ENCODE measurements at places on chromosomes 4 and X.

GRCh38 chr4:83905952-83906351 lies 370.0 kb downstream of the GPAT3 start:
- ATAC-seq = no peak

- ATAC-seq = no peak
Observed at GRCh38 chr4:138941037-138941436, 74.5 kb upstream of the NOCT start.

GRCh38 chr4:38787693-38788092 lies 4.9 kb upstream of the TLR10 start:
- ATAC-seq = no peak

DNA sequence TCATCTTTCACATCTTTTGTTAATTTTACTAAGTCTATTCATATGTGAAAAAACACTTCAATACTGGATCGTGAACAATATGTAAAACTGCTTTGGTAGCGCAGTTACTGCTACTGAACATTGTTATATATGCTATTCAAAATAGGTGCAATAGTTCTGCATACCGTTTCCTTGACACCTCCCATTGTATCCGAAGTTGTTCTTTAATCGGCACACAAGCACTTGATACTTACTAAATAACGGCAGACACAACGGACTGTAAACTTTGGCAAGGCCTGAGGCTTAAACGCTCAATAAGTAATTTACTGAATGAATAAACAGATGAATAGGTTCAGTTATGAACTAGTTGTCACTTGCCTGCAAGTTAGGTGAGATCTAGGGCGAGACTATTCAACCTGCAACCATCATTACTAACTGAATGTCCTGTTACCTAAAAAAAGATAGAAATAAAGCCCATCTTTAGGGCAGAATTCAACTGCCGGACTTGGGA lies 620 bp downstream of the ANAPC10 start:
- ATAC-seq = no peak

GRCh38 chr4:19857380-19857779 lies 394.3 kb upstream of the SLIT2 start:
- no peak for ATAC-seq

GRCh38 chr4:152155070-152155469 lies 380.8 kb downstream of the FBXW7 start:
- no peak for ATAC-seq

GRCh38 chr4:113442826-113443225 lies 318.7 kb downstream of the CAMK2D start:
- no peak for ATAC-seq

GRCh38 chr4:174663216-174663615 lies 140.9 kb upstream of the HPGD start:
- ATAC-seq = peak; percentile 54

GRCh38 chr4:186723292-186724057 lies at the start of gene FAT1:
Gene FAT1, minus strand, starts transcription at chr4:186723856. Its CDS starts 14,029 bp downstream, at chr4:186709827.
- peak; percentile 8 for ATAC-seq

DNA sequence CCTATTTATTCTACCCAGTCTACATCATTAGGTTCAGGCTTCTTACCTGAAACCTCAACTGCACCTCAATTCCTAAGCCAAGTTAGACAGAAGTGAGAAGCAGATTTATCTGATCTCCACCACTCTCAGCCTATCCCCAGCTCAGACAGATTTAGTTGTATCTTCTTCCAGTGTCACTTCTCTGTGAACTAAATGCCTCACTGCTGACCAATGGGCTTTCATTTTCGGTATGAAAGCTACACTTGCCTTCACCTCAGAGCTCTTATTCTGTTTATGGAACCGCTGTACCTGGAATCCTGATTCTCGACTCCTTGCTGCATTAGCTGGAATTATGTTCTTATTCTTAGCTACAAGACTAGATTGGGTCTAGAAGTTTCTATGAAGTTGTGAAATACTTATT lies 833.2 kb downstream of the CCSER1 start:
- ATAC-seq = no peak

DNA sequence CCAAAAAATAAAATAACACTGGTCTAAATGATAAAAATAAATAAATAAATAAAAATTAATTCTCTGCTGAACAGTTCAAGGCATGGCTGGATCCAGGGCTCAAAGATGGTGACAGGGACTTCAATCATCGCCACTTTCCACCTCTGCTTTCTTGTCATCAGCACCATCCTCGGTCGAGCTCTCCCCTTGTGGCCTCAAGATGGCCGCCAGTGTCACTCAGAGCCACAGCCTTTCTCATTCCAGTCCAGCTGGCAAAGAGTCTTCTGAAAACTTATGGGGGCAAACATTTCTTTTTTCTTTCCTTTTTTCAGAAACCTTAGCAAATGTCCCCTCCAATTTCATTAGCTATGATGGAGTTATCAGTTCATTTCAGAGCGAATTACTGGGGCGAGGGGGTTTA lies 119.5 kb downstream of the RAB28 start:
- ATAC-seq = no peak

GRCh38 chr4:140706276-140706625 lies 49.9 kb downstream of the TBC1D9 start:
- no peak for ATAC-seq

- no peak for ATAC-seq
Observed at GRCh38 chr4:7189475-7190277, 2.7 kb upstream of the SORCS2 start.

DNA sequence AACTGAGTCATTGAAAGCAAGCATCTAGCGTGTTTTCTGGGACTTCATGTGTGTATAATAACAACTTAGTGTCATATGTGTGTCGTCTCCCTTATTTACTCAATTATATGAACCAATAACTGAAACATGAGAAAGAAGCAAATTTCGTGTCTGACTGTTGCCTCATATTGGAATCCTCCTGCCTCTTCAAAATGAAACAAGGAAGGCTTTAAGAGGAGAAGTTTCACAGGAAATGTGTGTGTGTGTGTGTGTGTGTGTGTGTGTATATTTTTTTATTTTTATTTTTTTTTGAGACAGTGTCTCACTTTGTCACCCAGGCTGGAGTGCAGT lies 145.8 kb upstream of the SFRP2 start:
- no peak for ATAC-seq

GRCh38 chr4:81040012-81040659 lies 9.6 kb downstream of the BMP3 start:
- peak; percentile 91 for ATAC-seq

- no peak for ATAC-seq
Observed at GRCh38 chrX:9376111-9376510, 88.7 kb upstream of the TBL1X start.

- ATAC-seq = peak; percentile 51
Observed at GRCh38 chrX:79081895-79082512, 62.5 kb upstream of the GPR174 start.

DNA sequence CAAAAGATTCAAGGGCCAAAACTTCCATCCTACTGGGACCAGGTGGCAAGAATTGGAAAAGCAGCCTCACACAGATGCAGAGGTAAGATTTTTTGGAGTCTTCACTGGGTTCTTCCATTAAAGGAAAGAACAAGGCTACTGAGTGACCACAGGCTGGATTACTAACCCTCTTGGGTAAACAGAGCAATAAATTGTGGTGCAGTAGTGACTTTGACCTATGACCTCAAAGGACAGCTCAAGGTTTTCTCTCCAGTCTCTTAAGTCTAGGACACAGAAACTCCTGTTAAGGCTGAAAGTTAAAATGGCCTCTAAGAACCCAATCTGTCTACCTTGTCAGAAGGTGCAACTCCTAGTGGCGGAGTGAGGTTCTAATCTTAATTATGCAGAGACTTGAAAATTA lies 464.9 kb downstream of the SMARCA1 start:
- ATAC-seq = no peak

DNA sequence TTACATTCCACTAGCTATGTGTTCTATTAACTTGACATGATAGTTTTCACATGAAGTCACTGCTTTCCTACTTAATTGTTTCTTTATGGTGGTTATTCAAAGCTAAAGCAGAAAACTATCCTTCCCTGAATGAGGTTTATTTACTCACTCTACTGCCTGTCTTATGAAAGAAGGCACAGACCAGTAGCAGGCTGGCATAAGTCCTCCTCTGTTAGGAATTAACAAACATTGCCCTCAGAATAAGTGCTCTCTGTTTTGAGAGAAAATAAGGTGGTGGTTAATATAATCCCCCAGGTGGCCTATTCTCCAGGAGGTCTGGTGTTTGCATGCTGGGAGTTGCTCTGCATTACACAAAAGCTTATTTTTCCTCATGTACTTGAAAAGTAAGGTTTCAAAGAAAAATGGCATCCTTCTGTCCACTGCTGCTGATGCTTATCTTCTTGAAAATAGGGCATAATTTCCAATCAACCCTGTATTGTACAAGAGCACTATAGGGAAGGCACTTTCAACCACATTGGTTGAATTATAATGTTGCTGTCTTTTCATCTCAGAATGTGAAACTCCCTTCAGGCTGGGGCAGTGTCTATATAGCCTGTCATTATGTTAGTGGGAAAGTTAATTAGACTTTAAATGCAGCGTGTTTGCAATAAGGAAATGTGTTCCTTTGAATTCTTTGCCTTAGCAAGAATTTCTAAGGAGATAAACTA lies 119.7 kb upstream of the TBC1D9 start:
- ATAC-seq = peak; percentile 40

DNA sequence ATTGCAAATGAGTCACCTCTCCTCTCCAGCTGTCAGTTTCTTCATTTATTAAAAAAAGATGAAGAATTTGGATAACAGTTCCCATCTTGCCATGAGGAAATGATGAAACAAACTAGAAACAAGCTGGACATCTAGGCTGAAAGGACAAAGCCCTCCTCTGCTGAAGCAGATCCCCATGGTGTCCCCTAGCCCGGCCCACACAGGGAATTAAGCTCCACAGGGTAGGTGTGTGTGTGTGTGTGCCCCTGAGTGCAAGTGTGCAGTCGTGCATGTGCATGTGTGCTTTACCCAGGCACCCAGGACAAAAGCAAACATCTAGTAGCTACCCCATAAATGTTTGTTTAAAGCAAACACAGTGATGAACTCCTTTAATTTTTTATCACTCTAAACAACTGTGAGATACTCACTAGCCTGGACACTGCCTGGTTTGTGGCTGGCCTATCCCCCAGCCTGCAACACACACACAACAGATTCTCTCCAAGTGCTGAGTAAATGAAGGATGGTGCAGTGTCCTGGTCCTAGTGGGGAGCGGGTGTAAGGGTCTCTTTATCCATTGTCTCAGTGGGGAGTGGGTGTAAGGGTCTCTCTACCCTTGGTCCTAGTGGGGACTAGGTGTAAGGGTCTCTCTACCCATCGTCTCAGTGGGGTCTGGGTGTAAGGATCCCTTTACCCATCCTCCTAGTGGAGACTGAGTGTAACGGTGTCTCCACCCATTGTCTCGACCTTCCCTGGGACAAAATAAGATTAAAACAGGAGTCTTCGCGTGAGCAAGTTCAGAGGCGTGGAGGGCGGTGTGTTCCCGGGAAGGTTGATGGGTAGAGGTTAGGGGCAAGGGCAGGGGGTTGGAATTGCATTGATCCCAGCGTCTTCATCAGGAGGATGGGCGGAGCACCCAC lies 688 bp upstream of the EVC start:
- ATAC-seq = peak; percentile 76

DNA sequence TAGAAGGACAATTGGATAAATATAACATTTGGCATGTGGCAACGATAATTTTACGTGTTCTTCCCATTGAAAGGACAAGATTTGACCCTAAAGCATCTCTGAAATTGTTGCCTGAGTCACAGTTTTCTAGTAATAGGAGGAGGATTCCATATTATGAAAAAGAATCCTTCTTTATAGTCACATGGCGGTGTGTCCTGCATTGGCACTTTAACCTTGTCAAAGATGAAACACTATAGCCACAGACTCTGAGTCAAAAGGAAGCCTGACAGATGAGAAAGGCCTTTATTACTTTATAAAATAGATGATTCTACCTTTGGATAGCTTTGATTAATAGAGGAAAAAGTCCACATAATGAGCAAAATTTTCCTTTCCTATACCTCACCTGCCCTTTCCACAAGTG lies 11.5 kb downstream of the LNX1 start:
- no peak for ATAC-seq

- ATAC-seq = peak; percentile 60
Observed at GRCh38 chrX:119218198-119218597, 17.9 kb upstream of the PGRMC1 start.

DNA sequence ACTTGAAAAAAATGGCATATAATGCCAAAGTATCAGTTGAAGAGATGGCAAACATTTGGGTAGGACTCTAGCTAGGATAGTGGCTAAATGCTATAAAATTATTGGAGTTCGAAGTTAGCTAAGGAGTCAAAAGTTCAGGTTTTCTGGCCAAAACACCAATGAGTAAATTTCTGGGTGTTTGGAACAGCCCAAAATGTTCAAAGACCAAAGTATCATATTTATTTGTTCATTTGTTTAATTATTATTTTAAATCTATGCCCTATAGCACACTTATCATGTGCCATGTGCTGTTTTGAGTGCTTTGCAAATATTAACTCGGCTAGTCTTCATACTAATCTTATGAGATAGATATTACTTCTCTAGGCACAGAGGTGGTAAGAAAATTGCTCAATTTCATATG lies 285.5 kb downstream of the TEX13C start:
- ATAC-seq = no peak

DNA sequence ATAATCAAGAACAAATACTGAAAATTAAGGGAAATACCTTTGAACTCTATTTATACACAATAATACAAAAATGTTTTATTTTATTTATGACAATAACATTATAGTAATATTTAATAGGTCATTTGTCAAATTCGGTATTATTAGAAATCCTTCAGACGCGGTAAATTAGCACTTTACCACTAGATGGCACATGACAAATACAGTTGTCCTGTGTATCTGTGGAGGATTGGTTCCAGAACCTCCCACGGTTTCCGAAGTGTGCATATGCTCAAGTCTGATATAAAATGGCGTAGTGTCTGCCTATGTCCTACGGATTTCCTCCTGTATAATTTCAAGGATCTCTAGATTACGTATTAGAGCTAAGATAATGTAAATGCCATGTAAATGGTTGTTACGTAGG lies 8.1 kb upstream of the LINC00632 start:
- ATAC-seq = peak; percentile 53

DNA sequence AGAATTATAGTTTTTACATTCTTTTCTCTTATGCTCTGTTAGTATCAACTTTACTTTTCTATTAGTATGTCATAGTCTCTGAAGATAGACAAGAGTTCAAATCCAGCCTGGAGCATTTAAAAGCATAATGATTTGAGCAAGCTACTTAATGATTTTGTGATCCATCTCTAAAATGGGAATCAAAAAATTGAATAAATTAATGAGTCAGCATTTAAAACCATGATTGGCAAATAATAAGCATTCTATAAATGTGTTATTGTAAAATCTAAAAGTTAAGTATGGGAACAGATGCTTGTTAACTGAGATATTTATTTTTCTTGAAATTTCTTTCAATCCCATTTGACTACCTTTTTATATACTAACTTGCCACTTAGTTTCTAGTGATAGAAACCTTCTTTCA lies 391.6 kb downstream of the PCDH7 start:
- no peak for ATAC-seq

GRCh38 chr4:184503869-184504300 lies 29.5 kb upstream of the IRF2 start:
- peak; percentile 49 for ATAC-seq

- ATAC-seq = peak; percentile 91
Observed at GRCh38 chrX:55057675-55058249, 17.1 kb upstream of the PAGE2B start.

DNA sequence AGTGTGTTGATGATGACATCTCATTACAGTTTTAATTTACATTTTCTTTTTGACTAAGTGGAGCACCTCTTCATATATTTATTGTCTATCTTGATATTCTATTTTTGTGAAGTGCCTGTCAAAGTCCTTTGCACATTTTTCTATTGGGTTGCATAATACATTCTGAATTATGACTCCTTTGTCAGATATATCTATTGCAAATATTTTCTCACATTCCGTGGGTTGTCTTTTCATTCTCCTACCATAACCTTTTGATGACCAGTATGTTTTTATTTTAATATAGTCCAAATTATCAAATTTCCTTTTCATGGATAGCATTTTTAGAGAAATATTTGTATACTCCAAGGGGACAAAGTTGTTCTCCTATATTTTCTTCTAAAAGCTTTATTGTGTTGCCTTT lies 126.4 kb downstream of the PJA1 start:
- no peak for ATAC-seq

Data from SK-N-SH treated with all-trans-retinoic acid at 6 μM for 48 hours (cell line).